ENCODE measurements at places on chromosomes 2 and 18.

DNA sequence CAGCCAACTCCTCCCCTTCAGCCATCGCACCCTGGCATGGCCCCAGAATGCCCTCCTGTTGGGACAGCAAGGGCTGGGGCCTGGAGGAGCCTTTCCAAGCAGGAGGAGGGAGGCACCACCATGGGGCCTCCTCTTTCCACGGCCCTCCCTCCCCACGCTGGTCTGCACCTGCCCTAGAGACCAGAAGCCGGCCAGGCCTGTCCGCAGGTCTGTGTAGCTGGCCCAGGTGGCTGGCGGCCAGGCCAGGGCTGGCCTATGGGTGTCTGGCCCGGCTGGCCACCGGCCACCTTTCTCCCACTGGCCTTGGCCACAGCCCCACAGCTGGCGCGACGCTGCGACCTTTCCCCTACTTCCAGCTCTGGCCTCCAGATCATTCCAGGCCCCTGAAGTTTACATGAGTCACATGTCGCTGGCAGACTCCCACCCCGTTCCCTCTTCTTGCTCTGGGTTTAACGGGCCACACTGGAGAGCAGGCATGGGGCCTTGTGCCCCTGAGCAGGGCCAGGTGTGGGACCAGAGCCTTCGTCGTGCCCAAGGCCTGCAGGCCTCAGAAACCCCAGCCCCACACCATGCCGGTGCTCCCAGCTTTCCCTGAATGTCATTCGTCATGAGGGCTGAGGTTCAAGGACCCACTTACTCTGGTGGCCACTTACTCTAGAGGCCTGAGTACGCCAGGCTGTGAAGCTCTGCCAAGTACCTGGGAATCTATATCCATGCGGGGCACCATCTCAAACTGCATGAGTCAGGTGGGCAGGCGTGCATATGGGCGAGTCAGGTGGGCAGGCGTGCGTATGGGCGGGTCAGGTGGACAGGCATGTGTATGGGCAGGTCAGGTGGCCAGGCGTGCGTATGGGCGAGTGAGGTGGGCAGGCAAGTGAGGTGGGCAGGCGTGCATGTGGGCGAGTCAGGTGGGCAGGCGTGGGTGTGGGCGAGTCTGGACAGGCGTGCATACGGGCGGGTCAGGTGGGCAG lies 33.3 kb upstream of the KLF11 start:
- DNase-seq: no peak

GRCh38 chr2:95297639-95298395 lies 670 bp downstream of the KCNIP3 start:
- no peak for DNase-seq

- no peak for DNase-seq
These were observed 82.5 kb downstream of the THNSL2 start for GRCh38 chr2:88252646-88253045.

- DNase-seq: no peak
These were observed 47.5 kb upstream of the STAT1 start for GRCh38 chr2:191061381-191061980.

GRCh38 chr2:174236429-174236828 lies 11.9 kb downstream of the OLA1 start:
- no peak for DNase-seq

GRCh38 chr2:201114846-201115245 lies 1.1 kb upstream of the CFLAR start:
- no peak for DNase-seq

DNA sequence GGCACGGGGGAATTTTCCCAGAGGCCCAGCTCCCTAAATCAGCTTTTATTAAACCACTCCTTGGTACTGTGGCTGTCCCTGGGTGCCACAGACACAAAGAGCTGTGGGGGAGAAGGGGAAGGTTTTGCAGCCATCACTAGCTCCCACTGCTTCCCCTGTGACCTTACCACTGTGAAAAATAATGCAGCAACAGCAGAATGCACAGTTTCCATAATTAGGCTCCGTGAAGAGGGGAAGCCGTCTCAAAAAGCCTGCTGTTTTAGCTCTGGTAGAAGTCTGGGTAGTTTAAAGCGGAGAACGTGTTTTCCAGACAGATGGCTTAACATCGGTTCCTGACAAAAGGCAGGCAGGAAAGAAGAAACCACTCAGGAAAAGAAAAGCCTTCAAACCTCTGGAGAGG lies 27.5 kb upstream of the CAB39 start:
- DNase-seq: peak; percentile 52

DNA sequence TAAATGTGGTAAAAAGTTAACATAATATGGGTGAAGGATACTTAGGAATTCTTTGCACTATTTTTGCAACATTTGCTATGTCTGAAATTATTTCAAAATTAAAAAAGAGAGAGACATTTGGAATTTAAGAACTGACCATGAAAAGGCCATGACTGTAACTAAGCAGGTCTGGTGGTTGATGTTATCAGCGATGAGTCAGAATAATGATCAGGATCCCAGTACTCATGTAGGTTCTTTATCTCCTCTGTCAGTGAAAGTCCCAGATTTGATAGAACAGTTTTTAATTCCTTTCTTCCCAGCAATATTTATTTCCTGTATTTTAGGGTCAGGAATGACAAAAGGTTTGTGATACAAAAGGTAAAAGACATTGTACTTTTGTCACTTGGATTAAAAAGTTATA lies 242.4 kb upstream of the ZNF521 start:
- DNase-seq: no peak

DNA sequence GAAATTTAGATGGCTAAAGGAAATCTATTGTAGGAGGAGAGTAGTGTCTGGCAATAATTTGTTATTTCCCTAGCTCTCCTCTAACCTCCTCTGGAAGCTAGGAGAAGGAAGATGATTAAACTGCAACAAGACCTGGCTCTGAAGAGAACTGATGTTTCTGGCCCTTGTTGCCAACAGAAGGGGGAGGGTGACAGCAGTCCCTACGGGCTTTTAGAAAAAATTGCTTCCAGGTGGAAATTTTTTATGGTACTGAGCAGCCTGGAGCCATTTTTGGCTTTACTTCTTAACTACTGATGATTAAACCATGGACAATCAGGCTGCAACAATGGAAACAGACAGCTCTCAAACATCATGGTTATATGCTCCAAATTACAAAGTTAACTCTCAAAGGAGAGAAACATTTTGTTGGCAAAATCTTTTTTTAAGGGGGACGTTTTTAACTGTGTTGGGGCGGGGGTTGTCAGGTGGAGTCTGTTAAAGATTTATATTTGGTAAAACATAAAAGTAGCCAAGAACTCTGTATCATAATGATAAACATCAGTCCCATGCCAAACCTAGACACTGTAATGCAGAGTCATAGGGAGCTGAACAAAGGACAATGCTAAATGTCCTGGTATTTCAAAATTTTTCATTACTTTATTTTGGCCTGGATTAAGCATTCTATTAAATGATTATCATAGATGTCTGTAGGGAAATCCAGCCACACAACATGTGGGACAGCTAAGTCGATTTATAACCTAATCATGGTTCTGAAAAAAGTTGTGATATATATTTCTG lies 70.0 kb downstream of the EXOC6B start:
- no peak for DNase-seq

GRCh38 chr2:174729797-174730697 lies 34.2 kb downstream of the CHRNA1 start:
- DNase-seq: peak; percentile 49

- DNase-seq: no peak
These were observed 95.3 kb downstream of the GFPT1 start for GRCh38 chr2:69291721-69292120.

DNA sequence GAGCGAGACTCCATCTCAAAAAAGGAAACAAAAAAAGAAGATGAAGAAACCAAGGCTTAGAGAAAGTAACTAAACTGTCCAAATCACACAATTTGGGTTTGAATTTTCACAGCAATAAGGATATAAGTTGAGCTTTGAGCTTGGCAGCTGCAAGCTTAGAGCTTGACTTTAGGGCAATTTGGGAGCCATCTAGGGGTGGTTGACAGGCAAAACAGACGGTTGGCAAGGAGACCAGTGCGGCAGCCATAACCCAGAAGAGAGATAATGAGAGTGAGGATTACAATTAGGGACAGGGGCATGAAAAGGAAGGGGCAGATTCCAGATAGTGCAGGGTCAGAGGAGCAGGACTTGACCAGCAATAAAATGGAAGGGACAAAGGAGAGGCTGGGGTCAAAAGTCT lies 382.2 kb upstream of the HNRNPA3 start:
- no peak for DNase-seq

GRCh38 chr2:53793821-53794220 lies 7.0 kb downstream of the ERLEC1 start:
- no peak for DNase-seq

DNA sequence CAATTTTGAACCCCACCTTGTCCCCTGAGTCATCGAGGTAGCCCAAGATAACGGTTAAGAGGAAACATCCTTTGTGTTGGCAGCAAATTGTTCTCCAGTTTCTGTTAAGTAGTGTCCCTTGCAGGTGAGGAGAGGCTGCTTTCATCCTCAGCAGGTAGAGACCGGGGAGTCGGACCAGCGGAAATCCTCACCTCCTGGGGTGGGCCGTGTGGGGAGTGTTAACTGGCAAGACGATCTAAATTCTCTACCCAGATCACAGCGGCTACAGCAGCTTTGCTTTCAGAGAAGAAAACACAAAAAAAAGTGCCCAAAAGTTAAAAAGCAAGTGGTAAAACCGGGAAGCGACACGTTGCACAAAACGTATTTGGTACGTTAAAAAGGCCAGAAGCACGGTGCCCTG lies 63.2 kb downstream of the ADI1 start:
- DNase-seq: no peak

DNA sequence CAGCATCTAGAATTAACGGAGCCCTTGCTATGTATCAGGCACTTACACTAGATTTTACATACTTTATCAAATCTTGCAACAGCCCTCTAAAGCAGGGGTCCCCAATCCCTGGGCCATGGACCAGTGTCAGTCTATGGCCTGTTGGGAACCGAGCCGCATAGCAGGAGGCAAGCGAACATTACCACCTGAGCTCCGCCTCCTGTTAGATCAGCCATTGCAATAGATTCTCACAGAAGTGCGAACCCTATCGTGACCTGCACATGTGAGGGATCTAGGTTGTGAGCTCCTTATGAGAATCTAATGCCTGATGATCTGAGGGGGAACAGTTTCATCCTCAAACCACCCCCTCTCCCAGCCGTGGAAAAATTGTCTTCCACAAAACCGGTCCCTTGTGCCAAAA lies 13.4 kb downstream of the DNAJB2 start:
- no peak for DNase-seq

DNA sequence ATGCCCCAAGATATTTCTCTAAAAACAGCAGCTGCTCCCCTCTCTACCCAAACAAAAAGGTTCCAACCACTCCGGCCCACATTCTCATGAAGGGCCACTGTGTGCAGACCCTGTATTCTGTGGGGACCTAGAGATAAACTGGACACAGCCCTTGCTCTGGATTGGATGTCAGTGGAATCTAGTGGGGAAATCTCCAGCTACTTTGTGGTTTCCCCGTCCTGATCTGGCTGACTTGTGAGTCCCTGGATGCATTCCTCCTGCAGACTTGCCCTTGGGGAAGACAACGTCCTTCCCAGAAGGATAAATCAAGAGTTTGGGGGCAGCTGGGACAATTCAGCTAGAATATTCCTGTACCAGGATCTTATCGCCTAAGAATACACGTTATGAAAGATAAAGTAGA lies 151.1 kb downstream of the FSHR start:
- DNase-seq: no peak

DNA sequence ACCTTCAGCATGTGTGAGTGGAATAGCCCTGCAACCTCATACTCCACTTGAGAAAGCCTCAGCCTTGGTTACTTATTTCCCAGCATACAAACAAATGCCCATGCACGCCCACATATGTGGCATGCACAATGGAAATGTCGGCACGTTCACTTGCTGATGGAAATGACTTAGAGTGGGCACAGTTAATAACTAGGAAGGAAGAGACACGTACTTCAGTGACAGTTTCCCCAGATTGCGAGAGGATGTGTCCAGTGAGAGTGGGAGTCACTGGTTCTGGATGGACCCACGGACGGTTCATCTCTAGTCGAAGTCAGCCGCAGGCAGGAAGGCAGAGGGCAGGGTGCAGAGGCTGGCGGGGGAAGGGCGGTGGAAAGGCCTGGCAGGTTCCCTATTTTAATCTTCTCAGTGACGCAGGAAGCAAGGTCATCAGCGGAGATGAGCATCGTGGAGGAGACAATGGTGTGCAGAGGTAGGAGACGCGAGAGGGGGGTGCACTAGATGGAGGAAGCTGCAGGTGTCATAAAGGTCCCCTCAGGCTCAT lies 350.7 kb upstream of the MYT1L start:
- peak; percentile 76 for DNase-seq

- DNase-seq: no peak
These were observed 254.2 kb downstream of the KCNS3 start for GRCh38 chr2:18132697-18133096.

GRCh38 chr18:75124551-75124950 lies 84.4 kb downstream of the PTGR3 start:
- no peak for DNase-seq

DNA sequence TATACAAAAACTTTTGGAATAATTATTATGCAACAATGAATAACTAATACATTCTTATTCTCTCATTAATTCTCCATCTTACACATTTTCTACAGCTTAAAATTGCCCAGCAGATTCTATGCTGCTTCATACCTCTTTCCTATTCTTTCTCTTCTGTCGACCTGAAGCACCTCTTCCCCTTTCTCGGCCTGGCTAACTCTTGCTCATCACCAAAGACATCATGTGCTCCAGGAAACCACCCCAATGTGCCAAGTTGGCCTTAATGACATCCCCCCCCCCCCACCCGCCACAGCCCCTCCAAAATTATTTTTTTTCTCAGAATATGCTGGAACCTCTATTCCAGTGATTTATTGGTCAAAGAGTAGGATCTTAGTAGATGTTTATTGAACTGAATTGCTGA lies 43.6 kb downstream of the ZNF521 start:
- no peak for DNase-seq

DNA sequence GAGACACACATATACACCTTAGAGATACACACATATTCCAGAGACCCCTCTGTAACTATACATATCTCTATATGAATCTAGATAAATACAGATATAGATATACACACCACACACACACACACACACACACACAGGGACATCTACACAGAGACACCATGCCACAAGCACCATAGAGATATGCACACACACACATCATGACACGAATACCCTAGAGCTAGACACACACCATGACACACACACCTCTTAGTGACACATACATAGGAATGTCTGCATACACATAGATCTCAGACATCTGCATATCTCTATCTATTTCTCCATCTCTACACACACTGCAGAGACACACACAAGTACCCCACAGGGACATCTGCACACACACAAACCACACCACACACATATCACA lies 270.0 kb downstream of the CYRIA start:
- no peak for DNase-seq

DNA sequence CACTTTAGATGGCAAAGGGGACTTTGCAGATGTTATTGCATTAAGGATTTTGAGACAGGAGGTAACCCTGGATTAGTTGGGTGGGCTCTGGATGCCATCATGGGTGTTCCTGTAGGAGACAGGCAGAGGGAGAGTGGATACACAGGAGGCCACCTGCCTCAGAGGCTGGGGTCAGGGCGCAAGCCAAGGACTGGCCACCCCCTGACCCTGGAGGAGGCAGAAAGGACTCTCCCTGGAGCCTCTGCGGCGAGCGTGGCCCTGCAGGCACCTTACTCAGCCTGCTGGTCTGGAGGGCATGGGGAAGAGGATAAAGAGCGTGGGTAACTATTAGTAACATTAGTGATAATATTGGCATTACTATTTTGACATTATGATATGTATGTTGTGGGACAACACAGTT lies 21.6 kb upstream of the OTOS start:
- DNase-seq: no peak
